ENCODE measurements at places on chromosomes 4 and X.
A peak's percentile ranks its signal among the peaks of the same experiment; 100 is the strongest.

DNA sequence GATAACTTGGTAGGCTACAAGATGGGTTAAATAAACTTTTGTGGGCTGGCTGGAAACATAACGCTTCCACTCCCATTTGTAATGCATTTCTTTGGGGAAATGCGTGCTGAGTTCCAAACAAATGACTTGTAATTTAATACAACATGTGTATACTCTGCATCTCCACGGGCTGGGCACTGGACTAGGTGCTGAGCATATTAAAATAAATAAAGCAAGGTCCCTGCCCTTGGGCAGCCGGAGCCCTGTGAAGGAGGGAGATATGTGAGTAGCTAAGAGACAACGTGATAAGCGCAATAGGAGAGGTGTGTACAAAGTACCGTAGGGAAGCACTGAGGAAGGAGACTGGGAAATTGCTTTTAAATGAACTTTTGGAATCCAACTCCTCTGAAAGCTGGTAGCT is 147.2 kb upstream of the RBPJ start:
- no peak for DNase-seq

- DNase-seq: no peak
These were observed 67.8 kb downstream of the MED28 start for GRCh38 chr4:17682222-17682566.

GRCh38 chr4:42344309-42344708 is 53.0 kb upstream of the SHISA3 start:
- DNase-seq: no peak

- no peak for DNase-seq
These were observed 18.5 kb downstream of the TBC1D14 start for GRCh38 chr4:6928081-6928480.

DNA sequence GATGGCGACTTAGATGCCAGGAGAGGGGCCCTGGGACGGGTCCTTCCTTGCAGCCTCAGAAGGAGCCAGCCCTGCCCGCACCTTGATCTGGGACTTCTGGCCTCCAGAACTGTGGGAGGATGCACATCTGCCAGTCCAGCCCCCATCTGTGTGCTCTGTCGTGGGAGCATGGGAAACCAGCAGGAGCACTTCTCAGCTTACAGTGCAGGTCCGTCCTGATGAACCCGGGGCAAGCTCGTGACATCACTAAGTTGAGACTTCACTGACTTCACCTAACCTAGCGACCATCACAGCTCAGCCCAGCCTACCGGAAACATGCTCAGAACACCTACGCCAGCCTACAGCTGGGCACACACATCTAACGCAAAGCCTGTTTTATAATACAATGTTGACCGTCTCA is 38.1 kb downstream of the ABLIM2 start:
- DNase-seq: no peak

- no peak for DNase-seq
These were observed 106.5 kb downstream of the ATP11C start for GRCh38 chrX:139826065-139827044.

GRCh38 chr4:13088726-13089658 is 395.1 kb downstream of the RAB28 start:
- no peak for DNase-seq

DNA sequence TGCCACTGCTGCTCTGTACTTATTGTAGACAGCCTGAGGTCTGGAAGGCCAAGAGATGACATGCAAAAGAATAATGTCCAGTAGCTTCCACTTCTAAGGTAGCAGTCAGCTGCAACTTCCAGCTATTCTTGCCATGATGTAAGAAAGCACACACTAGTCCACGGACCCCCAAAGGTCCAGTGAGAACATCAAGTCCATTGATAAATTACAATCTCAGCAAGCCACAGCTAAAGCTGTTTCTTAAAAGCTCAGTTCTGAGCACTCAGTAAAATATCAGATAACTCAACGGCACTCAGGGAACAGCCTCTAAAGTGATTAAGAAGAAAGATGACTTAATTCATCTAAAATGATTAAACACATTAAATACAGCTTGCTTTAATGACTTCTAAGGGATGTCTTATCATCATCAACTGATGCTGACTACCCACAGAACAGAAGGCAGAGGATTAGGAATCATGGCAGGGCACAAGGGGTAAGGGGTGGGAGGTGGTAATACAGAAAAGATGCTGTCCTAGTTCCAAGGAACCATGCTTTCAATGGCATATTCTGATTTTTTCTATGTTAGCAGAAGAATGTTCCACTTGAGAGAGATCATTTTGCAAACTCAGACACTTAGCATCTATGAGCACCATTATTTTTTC is 99.1 kb upstream of the CBR4 start:
- DNase-seq: no peak

GRCh38 chrX:136170139-136170800 is 22.9 kb downstream of the FHL1 start:
- no peak for DNase-seq

GRCh38 chrX:104085919-104086318 is 9.9 kb upstream of the TMSB15C start:
- no peak for DNase-seq

DNA sequence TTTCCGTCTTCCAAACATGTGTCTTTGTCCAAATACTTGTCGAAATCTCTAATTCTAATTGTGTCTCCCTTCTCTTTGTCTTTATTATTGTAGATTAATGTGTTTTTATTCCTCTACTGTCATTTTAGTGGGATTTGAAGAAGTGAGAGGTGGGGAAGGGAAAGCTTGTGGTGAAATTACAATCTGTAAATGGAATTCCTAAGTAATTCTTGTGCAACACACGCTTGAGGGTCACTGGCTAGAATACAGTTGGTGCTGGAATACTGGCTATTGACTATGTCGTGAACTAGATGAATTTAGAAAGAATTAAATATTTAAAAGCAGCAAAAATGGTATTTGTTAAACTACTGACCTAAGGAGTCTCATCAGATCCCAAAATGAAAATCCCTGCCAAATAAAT is 10.7 kb upstream of the FNIP2 start:
- no peak for DNase-seq

DNA sequence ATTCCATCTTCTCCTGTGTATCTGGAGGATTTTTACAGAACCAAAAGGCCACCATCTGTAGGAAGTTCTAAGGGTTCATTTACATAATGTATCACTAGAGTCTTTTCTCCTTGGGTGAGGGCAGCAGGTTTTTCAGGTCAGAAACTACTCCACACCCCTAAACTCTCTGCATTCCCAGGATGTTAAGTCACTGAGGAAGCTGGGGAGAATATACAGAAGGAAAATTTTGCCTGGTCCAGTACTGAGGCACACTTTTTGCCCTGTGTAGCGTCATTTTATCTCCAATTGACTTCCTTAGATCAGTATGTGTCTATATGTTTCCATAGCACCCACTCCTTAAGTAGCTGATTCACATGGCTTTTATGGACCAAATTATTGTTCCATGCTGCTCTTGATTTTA is 17.0 kb downstream of the XKRX start:
- no peak for DNase-seq

DNA sequence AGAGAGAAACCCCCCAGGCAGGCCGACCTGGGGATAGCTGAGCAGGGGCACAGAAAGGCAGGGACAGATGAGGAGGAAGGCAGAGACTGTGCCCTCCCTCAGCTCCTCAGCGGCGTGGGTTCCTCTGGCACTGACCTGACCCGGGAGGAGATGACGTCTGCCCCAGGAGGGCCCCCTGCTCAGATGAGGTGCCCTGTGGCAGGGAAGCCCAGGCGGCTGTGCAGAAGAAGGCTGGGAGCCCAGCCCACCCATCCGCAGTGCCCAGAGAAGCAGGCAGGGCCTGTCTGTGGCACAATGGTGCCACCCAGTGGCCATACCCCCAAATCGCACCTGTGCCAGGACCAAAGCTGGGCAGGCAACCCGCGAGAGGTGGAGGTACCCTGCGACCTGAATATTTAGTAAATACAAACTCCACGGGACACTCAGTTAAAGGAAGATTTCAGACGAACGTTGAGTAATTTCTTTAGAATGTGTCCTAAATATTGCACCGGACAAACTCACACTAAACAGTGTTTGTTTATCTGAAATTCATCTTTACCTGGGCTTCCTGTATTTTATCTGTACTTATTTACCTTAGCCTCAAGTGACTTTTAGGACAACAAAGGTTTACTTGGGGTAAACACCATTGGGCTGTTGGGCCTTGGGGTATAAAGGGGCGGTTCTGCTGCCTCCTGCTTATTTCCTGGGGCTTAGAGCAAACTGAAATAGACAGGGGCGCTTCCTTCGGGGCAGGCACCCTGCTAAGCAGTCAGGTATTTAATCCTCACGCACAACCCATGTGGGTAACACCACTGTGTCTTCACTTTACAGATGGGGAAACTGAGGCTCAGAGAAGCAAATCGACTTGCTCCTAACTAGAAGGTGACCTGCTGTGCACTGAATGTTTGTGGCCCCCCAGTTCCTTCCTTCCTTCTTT is 46.5 kb upstream of the HMX1 start:
- peak; percentile 2 for DNase-seq

- no peak for DNase-seq
These were observed 1.2 kb downstream of the ARHGAP6 start for GRCh38 chrX:11664211-11665167.

- DNase-seq: no peak
These were observed 56.8 kb downstream of the HMGB2 start for GRCh38 chr4:173277340-173277739.

DNA sequence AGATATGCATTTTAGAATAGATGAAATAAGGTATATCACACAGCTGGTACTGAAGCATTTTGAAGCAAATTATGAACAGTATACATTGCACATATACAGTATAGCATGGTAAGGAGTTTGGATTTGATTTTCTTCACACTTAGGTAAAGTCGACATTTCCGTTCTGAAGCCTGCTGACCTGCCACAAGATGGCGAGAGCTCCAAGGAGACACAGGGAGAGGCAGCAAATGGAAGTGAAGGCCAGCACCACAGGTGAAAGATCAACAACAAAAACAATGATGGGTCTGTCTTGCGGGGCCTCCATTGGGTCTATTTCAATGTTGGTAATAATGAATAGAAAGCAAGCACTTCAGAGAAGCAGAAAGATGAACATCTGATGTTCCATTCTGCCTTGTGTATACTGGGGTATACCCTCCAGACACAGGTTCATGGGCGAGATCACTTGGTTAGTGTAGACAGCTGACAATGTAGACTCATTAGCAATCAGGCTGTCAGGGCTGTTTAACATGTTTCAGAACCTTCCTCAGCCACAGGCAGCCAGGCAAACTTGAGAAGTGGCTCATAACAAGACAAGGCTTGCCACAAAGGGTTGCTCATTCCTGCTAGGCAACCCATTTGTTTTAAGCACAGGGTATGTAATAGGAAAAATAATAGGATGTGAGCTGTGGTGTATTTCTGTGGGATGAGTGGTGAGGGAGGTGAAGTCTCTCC is 21.4 kb upstream of the NOX1 start:
- DNase-seq: peak; percentile 30

DNA sequence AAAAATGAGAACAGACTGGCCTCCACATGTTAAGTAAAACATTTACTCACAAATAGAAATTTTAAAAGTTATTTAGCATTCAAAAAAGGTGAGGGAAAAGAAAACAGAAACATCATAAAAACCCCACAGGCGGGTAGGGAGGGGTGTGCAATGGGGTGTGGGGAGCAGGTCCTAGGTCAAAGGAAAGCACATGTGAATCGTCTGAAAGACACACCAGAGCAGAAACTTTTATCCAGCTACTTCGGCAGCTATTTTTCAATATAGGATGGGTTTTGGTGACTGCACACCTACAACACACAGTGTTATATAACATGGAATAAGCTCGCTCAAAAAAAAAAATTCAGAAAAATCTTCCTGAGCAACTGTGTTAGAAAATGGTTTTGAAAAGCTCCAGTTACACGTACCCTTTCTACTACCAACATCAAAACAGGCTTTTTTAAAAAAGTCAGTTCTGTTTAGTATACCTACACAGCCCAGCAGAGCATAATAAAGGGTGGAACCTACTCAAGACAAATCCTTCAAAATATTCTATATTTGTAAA is 1.6 kb downstream of the OTUD4 start:
- DNase-seq: no peak

Data from NCI-H1436 (cell line).